ENCODE measurements at places on chromosomes 3 and 15.

GRCh38 chr3:111335512-111336303, 206.3 kb upstream of the CD96 start:
- H3K4me1 ChIP-seq, result no peaks in the 10 kb centered on the region
- no peaks in the 10 kb centered on the region for H3K36me3 ChIP-seq
- H3K27me3 ChIP-seq, result no peaks in the 10 kb centered on the region
- no peak overlapping the region for H3K27ac ChIP-seq
- no peak overlapping the region for H3K4me3 ChIP-seq
- DNase-seq, result no peak

GRCh38 chr3:175965036-175965435, 1105.9 kb downstream of the NAALADL2 start:
- H3K4me1 ChIP-seq, result no peaks in the 10 kb centered on the region
- H3K27me3 ChIP-seq, result no peaks in the 10 kb centered on the region
- no peaks in the 10 kb centered on the region for H3K36me3 ChIP-seq
- H3K27ac ChIP-seq, result no peak overlapping the region
- no peak overlapping the region for H3K4me3 ChIP-seq

- H3K4me1 ChIP-seq, result no peaks in the 10 kb centered on the region
- H3K4me3 ChIP-seq, result no peak overlapping the region
- DNase-seq, result no peak
- H3K27ac ChIP-seq, result no peak overlapping the region
- no peaks in the 10 kb centered on the region for H3K27me3 ChIP-seq
- H3K36me3 ChIP-seq, result no peaks in the 10 kb centered on the region
Measured at GRCh38 chr15:68558318-68559305, 20.2 kb upstream of the CORO2B start.

DNA sequence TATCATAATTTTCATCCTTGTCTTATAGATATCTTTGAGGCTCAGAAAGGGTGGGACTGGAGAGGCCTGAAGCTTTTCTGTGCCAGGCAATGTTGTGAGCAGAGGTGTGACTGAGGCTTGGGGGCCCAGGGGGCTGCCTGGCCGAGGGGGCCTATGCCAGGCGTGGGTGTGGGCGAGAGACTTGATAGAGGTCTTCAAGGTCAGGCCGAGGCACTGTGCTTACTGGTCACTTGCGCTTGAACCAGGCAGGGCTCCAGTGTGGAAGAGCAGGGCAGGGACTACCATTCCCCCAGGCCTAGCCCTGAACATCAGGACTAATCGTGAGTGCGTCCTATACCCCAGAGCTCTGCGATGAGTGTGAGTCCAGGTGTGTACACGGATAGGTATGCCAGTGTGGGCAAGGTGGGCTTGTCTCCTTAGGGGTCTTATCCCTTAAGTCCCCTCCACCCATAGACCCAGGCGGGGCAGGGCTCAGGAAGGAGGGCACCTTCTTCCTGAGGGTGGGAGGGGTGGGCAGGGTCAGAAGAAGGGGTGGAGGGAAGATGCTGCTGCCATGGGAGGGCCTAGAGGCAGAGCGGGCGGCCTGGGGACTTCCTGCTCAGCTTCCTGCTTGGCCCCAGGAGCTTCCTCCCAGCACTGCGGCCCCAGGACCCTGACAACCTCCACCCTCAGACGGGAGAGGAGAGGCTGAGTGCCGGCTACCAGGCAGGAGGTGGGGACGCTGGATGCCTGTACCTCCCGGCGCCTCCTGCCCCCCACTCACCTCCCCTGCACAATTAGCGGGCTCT, 84.7 kb downstream of the LINGO1 start:
- no peak for DNase-seq
- H3K4me3 ChIP-seq, result no peak overlapping the region
- H3K27ac ChIP-seq, result no peak overlapping the region
- no peaks in the 10 kb centered on the region for H3K27me3 ChIP-seq

DNA sequence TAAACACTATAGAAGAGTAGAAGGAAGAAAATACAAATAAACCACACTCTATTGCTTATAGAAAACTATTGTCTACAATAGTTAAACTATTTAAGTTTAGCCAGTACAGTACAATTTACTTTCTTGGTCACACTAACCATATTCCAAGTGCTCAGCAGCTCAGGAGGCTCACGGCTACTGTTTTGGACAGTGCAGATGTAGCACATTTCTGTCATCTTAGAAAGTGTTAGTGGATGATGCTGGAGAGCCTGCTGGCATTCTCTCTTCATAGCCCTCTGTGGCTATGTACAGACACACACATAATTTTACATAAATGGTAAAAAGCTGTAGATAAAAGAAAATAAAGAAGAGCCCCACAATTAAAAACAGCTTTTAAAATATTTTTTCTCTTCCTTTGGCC, 23.8 kb downstream of the NUDT16 start:
- H3K4me3 ChIP-seq, result no peak overlapping the region
- H3K36me3 ChIP-seq, result no peaks in the 10 kb centered on the region
- no peak for DNase-seq
- no peak overlapping the region for H3K27ac ChIP-seq

- H3K36me3 ChIP-seq, result no peaks in the 10 kb centered on the region
- DNase-seq, result no peak
- peaks cover 14% of the 10 kb centered on the region for H3K27me3 ChIP-seq
- H3K27ac ChIP-seq, result peak overlapping the region; percentile 29
- H3K4me1 ChIP-seq, result peaks cover 28% of the 10 kb centered on the region
- no peak overlapping the region for H3K4me3 ChIP-seq
Measured at GRCh38 chr3:13544293-13544831, 4.6 kb upstream of the FBLN2 start.

- no peak for DNase-seq
- H3K27me3 ChIP-seq, result no peaks in the 10 kb centered on the region
- H3K4me1 ChIP-seq, result no peaks in the 10 kb centered on the region
- H3K36me3 ChIP-seq, result no peaks in the 10 kb centered on the region
- H3K27ac ChIP-seq, result no peak overlapping the region
- H3K4me3 ChIP-seq, result no peak overlapping the region
Measured at GRCh38 chr3:153595186-153595815, 433.3 kb downstream of the RAP2B start.

DNA sequence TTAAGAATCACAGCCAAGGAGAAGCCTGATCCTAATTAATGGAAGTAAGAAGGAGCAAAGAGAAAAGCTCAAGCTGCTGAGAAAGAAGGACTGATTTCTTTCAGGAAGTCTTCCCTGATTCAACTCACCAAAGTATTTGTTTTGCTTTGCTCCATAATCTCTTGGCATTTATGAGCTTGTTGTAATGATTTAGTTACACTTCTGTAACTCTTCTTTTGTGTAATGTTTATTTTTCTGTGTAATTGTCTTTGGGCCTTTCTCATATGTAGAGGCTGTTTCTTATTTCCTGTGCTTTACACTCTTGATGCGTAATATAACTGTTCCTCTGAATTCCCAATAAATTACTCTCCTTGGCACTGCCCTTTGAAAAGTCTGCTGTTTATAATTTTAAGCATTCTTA, 80.0 kb downstream of the COL6A5 start:
- no peak overlapping the region for H3K27ac ChIP-seq
- H3K36me3 ChIP-seq, result no peaks in the 10 kb centered on the region
- no peaks in the 10 kb centered on the region for H3K4me1 ChIP-seq

DNA sequence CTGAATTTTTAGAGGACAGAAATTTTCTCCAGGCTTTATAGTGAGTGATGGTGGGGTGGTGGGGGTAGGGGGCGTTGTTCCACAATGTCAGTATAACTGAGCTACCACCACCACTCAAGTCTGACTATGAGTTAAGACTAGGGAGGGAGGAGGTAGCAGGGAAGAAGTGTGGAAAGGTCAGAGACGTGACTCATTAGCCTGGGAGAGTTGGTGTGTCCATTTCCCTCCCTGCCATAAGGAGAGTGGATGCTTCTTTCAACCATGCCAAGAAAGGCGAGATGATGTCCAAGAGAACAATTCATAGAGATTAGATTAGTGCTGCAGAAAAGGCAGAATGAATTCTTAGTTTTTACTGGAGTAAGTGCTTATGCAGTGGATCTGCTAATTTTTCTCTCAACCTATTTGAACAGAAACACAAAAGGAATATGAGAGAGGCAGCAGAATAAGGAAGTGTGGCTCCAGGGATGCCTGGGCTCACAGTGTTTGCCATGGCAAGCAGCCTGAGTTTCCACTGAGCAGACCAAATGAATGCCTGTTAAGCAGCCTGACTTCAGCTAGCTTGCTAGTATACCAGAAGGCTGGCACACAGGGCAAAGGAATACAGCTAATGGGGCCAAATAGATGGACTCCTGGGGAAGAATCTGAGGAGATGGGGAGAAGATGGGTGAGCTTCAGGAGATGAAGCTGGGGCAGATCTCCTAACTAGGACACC, 708.9 kb downstream of the NTRK3 start:
- no peak for DNase-seq
- H3K4me3 ChIP-seq, result no peak overlapping the region
- no peak overlapping the region for H3K27ac ChIP-seq
- no peaks in the 10 kb centered on the region for H3K27me3 ChIP-seq
- no peaks in the 10 kb centered on the region for H3K36me3 ChIP-seq
- peaks cover 7% of the 10 kb centered on the region for H3K4me1 ChIP-seq

- no peaks in the 10 kb centered on the region for H3K27me3 ChIP-seq
- no peak overlapping the region for H3K27ac ChIP-seq
- H3K4me1 ChIP-seq, result no peaks in the 10 kb centered on the region
Measured at GRCh38 chr3:194346621-194347020, 4.5 kb downstream of the CPN2 start.

GRCh38 chr15:67685008-67685599, 140.2 kb upstream of the SKOR1 start:
- H3K27me3 ChIP-seq, result no peaks in the 10 kb centered on the region
- DNase-seq, result no peak
- H3K27ac ChIP-seq, result no peak overlapping the region
- H3K36me3 ChIP-seq, result no peaks in the 10 kb centered on the region
- no peaks in the 10 kb centered on the region for H3K4me1 ChIP-seq

DNA sequence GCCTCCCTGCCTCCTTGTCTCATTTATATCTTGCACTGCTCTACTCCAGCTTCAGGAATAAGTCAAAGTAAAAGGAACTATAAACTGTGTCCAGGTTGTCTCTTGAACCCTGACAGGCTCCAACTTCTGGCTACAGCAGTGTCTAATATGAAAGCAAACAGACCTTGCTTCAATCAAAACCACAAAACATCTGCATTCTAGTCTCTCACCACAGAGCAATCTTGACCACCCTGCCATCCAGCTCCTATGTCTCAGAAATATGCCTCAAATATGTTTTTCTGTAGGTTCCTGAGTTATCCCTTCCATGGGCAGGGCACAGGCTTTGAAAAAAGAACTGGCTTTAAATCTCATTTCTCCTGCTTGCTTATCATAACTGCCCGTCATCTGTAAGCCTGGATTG, 13.0 kb upstream of the RAMAC start:
- no peak overlapping the region for H3K4me3 ChIP-seq
- no peaks in the 10 kb centered on the region for H3K27me3 ChIP-seq
- no peak overlapping the region for H3K27ac ChIP-seq
- no peak for DNase-seq
- H3K36me3 ChIP-seq, result no peaks in the 10 kb centered on the region
- H3K4me1 ChIP-seq, result peaks cover 14% of the 10 kb centered on the region

DNA sequence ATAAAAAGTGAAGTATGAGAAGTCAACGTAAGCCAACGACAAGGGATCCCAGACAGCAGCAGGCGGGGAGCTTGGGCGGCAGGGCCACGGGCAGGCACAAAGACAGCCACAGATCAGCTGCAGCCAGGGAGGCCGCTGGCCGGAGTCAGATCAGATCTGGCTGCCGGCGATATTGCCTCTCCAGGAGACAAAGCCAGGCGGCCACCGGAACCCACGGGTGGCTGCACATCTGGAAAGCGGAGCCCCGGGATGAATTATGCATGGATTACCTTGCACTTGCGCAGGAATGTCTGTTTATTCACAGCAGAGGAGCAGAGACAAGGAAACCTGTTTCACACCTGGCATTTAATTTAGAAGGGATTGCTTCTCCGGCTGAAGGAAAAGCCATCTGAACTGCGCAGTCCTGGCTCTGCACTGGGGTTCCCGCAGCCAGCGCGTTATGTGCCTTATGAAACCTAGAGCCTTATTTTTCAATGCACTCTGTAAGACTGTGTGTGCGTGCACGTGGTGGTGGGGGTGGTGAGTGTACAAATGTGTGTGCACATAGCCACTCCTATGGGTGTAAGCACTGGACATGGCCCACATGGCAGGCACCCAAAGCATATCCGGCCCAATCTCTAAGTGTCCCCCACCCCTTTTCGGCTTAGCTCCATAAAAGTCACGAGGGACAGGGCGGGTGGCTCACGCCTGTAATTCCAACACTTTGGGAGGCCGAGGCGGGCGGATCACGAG, 427.8 kb upstream of the MCTP2 start:
- no peak overlapping the region for H3K4me3 ChIP-seq
- H3K27ac ChIP-seq, result no peak overlapping the region
- H3K27me3 ChIP-seq, result no peaks in the 10 kb centered on the region
- no peak for DNase-seq

Data from heart right ventricle (tissue), 16 donors.